Bronchus fibroblast of lung (primary cell): ENCODE measurements at places on chromosomes 11 and 22. TPM values are rescaled to one million over a fixed set of nuclear protein-coding genes. Genes with fewer than 3 reads are reported as not detected.

GPHA2 gene
- not detected in 2 replicates for total RNA-seq

SMDT1 gene
- total RNA-seq: 2.7 and 4.2 TPM in 2 replicates

GLB1L2 gene
- 0.50 and 0.89 TPM in 2 replicates for total RNA-seq

CYP2D6 gene
- 0.15 and 0.17 TPM in 2 replicates for total RNA-seq

ARL14EP gene
- total RNA-seq: 8.6 and 10.8 TPM in 2 replicates

WBP2NL gene
- total RNA-seq: not detected in 2 replicates

FADD gene
- total RNA-seq: 27.2 and 32.1 TPM in 2 replicates

OR4D10 gene
- total RNA-seq: not detected in 2 replicates

PLA2G3 gene
- 5.2 and 6.7 TPM in 2 replicates for total RNA-seq

TREH gene
- not detected in 2 replicates for total RNA-seq

MRGPRF gene
- 43.1 and 43.2 TPM in 2 replicates for total RNA-seq

APOL3 gene
- 3.1 and 3.9 TPM in 2 replicates for total RNA-seq

HPX gene
- total RNA-seq: 0.45 and 0.50 TPM in 2 replicates

SLC43A1 gene
- 17.1 and 18.8 TPM in 2 replicates for total RNA-seq

KRTAP5-10 gene
- total RNA-seq: not detected in 2 replicates

DCDC1 gene
- not detected in 2 replicates for total RNA-seq

FGF3 gene
- total RNA-seq: not detected in 2 replicates

CEP126 gene
- total RNA-seq: 0.89 and 1.3 TPM in 2 replicates

TMEM191B gene
- not detected in 2 replicates for total RNA-seq

EHBP1L1 gene
- total RNA-seq: 30.6 and 38.5 TPM in 2 replicates

SPDYC gene
- total RNA-seq: not detected in 2 replicates
